NCI-H2171 treated with DMSO at 0.1 percent for 48 hours (cell line): ENCODE measurements at places on chromosomes 6 and 20.
A peak's percentile ranks its signal among the peaks of the same experiment; 100 is the strongest.

- no peak for DNase-seq
These were observed 320.5 kb downstream of the MMUT start for GRCh38 chr6:49142421-49143151.

- DNase-seq = no peak
These were observed 53.0 kb downstream of the SASH1 start for GRCh38 chr6:148395583-148396101.

DNA sequence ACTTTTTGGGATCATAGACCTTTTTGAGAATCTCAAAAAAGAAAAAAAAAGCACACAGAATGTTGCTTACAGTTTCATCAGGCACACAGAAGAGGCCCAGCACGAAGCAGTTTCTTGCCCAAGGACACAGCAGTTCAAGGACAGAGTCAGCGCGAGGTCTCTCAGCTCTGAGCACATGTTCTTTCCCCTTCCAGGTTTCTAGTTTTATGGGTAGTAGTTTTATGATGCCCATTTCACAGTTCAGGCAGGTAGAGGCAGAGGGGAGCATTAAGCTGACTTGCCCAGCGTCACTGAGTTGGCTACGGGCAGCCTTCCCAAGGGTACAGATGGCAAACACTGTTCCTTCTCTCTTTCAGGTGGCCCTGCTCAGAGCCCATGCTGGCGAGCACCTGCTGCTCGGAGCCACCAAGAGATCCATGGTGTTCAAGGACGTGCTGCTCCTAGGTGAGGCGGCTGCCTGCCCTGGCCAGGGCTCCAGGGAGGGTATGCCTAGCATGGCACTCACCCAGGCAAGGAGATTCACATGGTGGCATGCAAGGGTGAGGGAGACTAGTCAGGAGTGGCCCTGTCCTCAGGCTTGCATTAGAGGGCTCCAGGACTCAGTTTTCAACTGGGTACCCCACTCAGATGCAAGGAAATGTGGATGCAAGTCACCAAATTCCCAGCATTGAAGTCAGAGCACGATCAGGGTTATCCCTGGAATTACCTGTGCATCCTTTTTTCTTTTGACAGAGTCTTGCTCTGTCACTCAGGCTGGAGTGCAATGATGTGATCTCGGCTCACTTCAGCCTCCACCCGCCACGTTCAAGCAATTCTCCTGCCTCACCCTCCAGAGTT lies 57.4 kb upstream of the TTPAL start:
- no peak for DNase-seq

GRCh38 chr6:17869753-17870050 lies 117.7 kb downstream of the KIF13A start:
- no peak for DNase-seq

DNA sequence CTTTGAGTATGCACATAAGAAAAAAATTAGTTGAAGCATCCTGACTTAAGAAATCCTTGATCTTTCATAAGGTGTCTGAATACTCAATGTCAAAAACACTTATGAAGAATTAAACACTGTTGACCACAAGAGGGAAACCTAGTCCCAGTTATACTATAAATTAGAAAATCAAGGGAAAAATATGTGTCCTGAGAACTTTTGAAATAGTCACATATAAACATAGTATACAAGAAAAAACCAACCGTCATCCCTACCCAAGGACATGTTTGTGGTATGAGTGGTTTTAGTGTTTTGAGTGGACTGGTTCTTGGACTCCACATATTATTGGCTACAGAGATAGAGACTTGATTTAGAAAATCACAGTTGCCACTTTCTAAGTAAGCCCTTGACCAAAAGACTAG lies 7.6 kb upstream of the HLA-DRA start:
- DNase-seq = peak; percentile 4

DNA sequence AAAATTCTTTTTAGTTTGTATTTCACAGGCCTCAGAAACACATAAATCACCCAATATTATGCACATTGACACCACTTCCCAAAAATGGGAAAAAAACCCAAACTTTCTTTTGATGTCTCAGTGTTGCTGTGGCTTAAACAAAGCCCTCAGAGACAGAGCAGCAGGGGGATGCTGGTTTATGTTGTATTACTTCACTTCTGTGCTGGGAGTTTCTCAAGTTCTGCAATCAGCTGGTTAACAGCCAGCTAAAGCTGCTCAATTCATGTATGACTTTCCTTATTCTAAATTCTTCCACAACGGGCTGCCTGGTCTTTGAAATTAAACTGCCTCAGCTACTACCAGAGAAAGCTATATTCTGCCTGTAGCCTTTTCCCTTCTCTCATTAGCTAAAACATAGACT lies 5.6 kb downstream of the FILIP1 start:
- DNase-seq = no peak

DNA sequence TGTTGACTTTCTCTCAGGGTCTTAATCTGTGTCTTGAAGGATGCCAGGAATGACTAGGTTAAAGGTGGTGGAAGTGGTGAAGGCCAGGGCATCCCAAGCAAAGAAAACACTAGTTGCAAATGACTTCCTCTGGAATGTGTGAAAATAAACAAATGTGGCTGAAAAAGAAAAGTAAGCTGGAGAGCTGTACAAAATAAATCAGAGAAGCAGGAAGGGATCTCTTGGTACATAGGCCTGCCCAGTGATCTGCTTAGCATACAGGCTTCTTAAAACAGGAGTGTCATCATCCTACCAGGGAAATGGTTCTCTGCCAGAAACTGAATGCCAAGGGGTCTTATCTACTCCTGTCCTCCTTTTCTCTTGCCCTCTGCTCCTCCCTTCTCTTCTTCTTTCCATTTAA lies 1616.0 kb downstream of the KHDRBS2 start:
- DNase-seq = no peak

GRCh38 chr6:79073888-79074287 lies 4.2 kb downstream of the PHIP start:
- no peak for DNase-seq

DNA sequence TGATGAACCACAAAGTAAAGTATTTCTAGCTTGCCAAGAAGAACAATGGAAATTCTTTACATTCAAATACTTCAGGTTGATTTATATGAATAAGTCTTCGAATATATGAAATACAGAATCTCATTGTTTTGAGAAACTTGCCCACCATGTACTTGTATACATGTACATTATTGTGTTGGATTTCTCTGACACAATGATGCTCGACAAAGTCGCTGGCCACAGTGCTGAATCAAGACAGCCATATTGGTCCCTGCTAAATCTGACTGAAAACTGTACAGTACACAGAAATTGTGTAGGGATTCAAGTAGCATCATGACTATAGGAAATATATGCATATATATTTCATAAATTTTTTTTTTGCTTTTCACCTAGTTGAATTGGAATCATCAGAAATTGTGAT lies 13.1 kb upstream of the LIN28B start:
- no peak for DNase-seq

DNA sequence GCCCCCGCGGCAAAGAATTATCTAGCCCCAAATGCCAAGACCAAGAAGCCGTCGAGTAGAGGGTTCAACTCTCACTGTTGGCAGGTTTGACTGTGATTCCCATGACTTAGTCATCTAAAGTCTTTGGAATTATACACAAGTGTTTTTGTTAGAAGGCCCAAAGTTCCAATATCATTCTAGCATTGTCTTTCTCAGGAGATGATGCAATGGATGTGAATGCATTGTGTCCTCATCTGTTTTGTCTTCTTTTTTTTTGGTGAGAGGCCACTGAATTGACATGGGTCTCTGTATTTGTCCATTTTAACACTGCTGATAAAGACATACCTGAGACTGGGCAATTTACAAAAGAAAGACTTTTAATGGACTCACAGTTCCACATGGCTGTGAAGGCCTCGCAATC lies 290.5 kb upstream of the ZFP64 start:
- no peak for DNase-seq

GRCh38 chr6:170211404-170212025 lies 79.4 kb downstream of the DLL1 start:
- DNase-seq = no peak

DNA sequence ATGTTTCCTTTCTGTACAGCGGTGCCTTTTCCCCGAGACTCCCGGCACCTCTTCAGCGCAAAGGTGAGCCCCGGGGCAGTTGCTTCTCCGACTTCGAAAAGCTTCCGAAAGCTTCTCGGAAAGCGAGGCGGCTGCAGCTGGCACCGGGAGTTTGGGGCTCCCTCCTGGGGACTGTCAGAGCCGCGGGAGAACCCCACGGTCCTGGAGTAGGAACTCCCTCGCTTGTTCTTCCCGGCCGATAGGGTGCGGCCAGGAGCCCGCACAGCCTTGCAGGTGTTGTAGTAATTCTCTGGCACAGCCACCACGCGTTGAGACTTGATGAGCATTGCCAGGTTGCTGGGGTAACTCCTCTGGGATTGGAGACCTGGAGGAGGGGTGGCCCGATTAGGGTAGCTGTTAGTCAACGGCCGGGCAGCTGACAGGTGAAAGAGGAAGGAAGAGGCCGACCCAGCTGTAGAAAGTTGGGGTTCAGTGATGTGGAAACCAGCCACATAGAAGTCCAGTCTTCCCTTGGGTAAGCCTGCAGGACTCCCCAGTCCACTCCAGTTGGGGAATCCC lies 721 bp downstream of the KDM1B start:
- peak; percentile 92 for DNase-seq
